Activated T-cell treated with anti-CD3 and anti-CD28 coated beads, Interleukin-2, amount 50 U/mL, for 24 hours (primary cell): ENCODE measurements at places on chromosomes 3 and 15.

DNA sequence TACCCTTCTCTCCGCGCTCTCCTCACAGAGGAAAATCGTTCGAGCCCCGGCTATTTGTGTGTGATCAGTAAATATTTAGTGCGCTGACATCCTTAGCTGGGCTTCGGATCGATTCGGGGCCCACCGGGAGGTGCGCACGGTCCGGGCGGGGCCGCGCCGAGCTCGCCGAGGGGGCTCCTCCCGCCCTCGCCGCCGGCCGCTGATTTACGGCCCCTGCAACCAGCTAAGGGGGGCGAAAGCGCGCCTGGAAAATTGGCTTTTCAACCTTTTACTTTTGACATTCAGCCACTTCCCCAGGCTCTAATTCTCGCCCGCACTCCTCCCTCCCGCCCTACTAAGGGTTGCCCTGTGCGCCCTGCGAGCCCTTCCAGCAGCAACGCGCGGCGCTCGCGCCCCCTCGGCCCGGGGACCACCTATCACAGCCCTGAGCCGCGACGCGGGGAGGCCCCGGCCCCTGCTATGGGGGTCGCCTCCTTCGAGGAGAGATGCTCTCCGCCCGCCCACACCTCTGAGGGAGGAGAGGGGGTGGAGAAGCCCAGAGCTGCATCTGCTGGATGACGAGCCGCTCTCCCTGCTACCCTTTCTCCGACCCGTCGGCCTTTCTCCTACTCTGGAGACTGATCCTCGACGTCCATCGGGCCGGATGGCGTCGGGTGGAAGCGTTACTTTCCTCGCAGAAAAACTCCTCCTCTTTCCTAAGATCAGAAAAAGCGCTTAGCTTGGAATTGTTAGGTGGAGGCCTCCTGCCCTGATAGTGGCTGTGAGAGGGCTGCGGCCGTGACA lies 7.8 kb upstream of the NR2F2 start:
- no peak for DNase-seq

- DNase-seq, result no peak
Observed at GRCh38 chr3:152858170-152858800, 23.4 kb downstream of the P2RY1 start.

DNA sequence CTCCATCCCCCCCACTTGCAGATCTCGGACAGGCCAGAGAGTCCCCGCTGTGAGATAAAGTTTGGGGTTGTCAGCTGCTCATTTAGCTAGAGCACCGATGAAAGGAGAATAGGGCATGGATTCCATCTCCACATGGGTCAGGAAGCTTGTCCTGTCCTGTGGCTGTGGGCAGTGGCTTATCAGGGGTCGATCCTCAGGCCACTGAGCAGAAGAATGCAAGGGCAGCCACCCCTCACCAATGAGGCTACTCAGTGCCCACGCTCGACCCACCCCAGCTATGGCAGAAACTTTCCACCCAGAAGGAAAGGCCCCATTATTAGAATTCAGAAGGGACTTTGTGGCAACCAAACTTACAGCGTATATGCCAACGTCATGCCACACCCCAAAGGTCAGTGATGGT lies 43.3 kb downstream of the CPN2 start:
- no peak for DNase-seq

- DNase-seq, result no peak
Observed at GRCh38 chr3:148948913-148949657, 42.3 kb upstream of the GYG1 start.

- no peak for DNase-seq
Observed at GRCh38 chr3:127762077-127762786, 60.1 kb downstream of the MGLL start.

- DNase-seq, result no peak
Observed at GRCh38 chr3:89217148-89217685, 109.8 kb downstream of the EPHA3 start.

- DNase-seq, result no peak
Observed at GRCh38 chr3:107753494-107753893, 230.7 kb downstream of the BBX start.
